ENCODE measurements at places on chromosomes 16 and 17. TPM values are rescaled to one million over a fixed set of nuclear protein-coding genes. Genes with fewer than 3 reads are reported as not detected.

The MGAT5B gene
- total RNA-seq = 0.17 TPM

The SLC39A11 gene
- 29.5 TPM for total RNA-seq

The C1QTNF8 gene
- not detected for total RNA-seq

The GAS2L2 gene
- total RNA-seq = not detected

The ITGAD gene
- not detected for total RNA-seq

The TBC1D3B gene
- total RNA-seq = 1.5 TPM

The MT1A gene
- 1.7 TPM for total RNA-seq

The EPN3 gene
- under 0.01 TPM for total RNA-seq

The MRM1 gene
- total RNA-seq = 9.4 TPM
